ENCODE measurements at places on chromosomes 12 and 14. TPM values are rescaled to one million over a fixed set of nuclear protein-coding genes. Genes with fewer than 3 reads are reported as not detected.
A peak's percentile ranks its signal among the peaks of the same experiment; 100 is the strongest.

DNA sequence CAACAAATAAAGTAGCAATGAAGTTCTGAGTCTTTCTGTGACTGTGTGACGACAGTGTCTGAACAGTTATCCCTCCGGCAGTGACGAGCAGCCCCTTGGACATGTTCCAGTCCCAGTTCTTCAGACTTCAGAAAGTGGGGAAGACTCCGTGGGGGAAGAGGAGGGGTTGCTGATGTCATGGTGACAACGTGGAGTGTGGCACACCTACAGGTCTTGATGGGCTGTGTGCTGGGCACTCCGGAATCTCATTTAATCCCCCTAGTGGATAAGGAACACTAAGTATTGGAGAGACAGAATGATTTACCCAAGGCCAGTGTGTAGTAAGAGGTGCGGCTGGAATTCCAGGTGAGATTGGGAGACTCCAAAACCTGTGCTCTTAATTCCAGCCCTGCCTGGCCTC is 280.2 kb downstream of the CACNA1C start:
- DNase-seq, result no peak
- H3K27ac ChIP-seq, result peak overlapping the region; percentile 39
- peaks cover 75% of the 10 kb centered on the region for H3K4me1 ChIP-seq

DNA sequence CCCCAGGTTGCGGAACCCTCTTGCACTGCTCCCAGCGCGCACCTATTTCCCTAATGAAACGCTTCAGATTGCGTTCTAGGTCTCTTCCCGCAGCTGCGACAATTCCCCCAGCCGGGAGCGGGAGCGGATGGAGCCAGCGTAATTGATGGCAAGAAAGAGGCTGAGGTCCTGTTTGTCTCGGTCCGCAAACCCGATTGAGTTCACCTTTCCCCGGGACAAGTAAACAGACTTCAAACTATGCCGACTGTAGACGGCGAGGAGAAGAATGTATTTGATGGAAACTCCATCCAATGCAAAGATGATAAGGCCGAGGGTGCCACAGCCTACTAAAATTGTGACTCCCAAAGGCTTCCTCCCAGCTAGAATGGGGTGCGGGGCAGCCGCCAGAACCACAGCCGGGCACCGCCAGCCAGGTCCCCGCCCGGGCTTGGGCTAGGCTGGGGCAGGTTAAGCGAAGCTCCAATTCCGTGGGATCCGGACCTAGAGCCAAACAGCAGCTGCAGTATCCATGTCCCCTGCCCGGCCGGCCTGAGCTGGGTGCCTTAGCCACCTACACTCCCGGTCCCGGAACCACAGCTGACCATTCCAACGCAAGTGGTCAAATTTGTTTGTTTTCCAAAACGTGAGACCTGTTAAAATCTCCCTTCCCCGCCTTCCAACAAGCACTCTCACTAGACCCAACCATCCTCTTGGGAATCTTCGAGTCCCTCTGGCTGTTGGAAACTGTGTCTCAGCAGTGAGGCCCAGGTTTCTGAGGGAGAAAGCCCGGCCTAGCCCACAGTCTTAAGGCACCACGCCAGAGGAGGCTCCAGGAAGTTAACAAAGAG is 5.5 kb downstream of the NKX2-1 start:
- H3K27me3 ChIP-seq, result peaks cover 100% of the 10 kb centered on the region
- H3K4me3 ChIP-seq, result no peak overlapping the region
- no peaks in the 10 kb centered on the region for H3K36me3 ChIP-seq
- peaks cover 4% of the 10 kb centered on the region for H3K4me1 ChIP-seq
- H3K27ac ChIP-seq, result no peak overlapping the region

- H3K27ac ChIP-seq, result no peak overlapping the region
- no peaks in the 10 kb centered on the region for H3K27me3 ChIP-seq
- peaks cover 57% of the 10 kb centered on the region for H3K4me1 ChIP-seq
- H3K36me3 ChIP-seq, result no peaks in the 10 kb centered on the region
- no peak overlapping the region for H3K4me3 ChIP-seq
- DNase-seq, result no peak
These were observed 11.9 kb downstream of the CDC42BPB start for GRCh38 chr14:103045371-103045869.

DNA sequence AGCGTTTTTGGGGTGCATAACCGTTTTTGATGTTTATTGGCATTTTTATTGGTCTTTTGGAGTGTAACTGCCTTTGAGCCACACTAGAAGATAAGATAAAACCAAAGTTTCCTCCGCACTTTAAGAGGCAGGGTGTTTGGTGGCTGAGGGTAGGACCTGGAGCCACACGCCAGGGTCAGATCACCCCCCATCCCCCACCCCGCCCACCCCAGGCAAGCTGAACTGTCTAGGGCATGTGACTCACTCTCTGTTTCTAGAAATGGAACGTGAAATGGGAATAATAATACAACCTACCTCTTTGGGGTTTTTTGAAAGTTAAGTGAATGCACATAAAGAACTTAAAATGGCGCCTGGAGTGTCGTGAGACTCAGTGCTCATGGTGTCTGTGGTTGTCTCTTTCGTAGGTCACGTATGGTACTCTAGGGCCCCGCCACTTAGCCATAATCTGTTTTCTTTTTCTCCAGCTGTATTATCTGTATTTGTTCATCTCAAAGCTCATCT is 56.0 kb downstream of the PPP2R5C start:
- H3K27ac ChIP-seq, result no peak overlapping the region
- no peak for DNase-seq
- peaks cover 41% of the 10 kb centered on the region for H3K4me1 ChIP-seq
- H3K36me3 ChIP-seq, result peaks cover 35% of the 10 kb centered on the region
- no peaks in the 10 kb centered on the region for H3K27me3 ChIP-seq

- no peak overlapping the region for H3K27ac ChIP-seq
- H3K4me3 ChIP-seq, result no peak overlapping the region
- H3K36me3 ChIP-seq, result no peaks in the 10 kb centered on the region
These were observed 276.3 kb upstream of the FAR2 start for GRCh38 chr12:28872654-28873268.

DNA sequence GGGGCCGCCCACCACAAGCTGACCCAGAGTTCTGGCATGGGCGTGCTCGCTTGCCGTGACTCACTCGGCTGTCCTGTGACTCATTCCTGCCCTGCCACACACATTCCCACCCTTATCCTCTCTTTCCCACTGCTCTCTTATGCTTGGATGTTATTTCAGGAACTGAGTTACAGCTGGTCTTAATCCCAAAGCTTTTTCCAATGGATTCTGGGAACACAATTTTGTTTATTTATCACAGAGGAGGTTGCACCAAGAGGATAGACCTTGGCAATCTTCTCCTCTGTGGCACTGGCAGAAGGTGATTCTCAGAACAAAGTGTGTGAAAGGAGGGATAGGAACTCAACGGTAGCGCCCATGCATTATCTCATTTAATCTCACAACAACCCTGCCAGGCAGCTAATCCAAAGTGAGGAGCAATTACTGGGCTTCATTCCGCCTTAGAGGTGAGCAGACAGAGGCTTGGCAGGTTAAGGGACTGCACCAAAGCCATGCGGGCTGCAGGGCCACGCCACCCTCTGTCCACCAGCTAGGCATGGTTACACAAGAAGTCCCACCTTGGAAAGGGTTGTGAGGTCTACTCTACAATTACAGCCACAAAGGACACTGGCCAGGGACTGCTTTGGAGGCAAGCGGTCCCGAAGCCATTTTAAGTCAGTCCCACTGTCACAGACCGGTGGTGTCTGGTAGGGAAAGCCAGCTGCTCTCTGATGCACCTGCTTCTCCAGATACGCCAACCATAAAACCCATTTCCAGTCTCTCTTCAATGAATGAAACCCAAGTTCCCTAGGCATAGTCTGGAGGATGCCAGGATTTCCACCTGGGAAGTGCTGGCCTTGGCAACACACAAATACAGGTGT is 32.9 kb downstream of the SYNE3 start:
- no peak overlapping the region for H3K4me3 ChIP-seq
- peak overlapping the region; percentile 89 for H3K27ac ChIP-seq
- peaks cover 34% of the 10 kb centered on the region for H3K4me1 ChIP-seq
- H3K36me3 ChIP-seq, result peaks cover 3% of the 10 kb centered on the region
- DNase-seq, result peak; percentile 74

The C3AR1 gene
- 4.4 TPM for polyA plus RNA-seq

The CLEC1B gene
- polyA plus RNA-seq, result not detected

The RD3L gene
- 2.9 TPM for polyA plus RNA-seq

The GCH1 gene
- polyA plus RNA-seq, result 2.3 TPM

The RAB5B gene
- 35.3 TPM for polyA plus RNA-seq
